ENCODE measurements at places on chromosomes 12 and 14.

DNA sequence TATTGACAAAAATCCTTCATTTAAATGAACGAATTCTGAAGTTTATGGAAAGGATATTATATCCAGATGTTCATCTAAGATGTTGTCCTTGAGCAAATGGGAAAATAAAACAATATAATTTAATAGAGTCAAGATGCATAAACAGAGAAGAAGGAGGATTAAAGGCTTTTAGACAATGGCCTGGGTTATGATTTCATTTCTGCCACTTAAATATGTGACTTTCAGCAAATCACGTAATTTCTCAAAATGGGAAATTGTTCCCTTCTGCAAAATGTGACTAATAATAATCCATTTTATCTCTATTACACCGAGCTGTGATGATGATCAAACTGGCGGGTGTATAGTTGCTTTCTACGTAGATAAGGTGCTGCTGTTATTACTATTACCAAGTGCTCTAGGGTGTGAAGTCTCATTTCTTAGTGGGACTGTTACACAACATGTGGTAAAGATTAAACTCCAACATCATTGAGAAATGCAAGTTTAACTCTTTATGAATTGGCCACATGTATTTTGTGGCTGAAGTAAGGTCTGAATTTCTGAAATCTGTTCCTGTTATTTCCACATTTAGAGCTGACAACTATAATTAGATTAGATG lies 157.0 kb downstream of the MYRFL start:
- no peak for DNase-seq

DNA sequence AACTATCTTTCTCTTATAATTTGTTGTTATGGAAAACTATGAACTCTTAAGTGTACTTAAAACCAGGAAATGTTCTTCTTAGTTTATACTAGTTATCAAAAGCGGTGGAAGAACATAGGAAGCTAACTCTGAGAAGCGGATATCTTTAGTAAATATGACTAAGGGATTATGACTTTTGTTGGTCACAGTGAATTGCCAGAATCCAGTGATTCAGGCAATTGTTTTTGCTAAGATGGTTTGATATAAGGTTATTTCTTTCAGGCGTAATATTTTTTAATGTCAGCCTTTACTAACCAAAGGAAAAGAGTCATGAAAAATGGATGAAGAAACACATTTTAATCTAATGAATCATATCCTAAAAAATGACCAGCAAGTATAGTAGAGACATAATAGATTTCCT lies 473.5 kb downstream of the FOXG1 start:
- no peak for DNase-seq

DNA sequence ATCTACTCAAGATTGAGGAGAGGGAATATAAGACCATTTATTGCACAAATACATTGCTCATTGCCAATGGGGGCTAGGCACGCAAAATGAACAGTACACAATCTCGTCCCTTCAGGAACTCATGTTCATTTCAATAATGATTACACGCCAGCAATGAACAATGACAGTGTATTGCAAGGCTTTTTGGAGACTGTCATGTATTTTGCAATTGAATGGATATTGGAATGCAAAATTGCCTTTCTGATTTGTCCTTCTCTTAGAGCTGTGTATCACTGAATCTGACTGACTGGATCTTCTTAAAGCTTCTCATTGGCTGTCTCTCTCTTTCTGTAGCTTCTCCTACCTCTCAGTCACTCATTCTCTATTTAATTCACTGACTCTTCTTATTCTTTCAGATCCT lies 400.2 kb upstream of the DCN start:
- DNase-seq: no peak

- no peak for DNase-seq
Observed at GRCh38 chr12:109770861-109771670, 57.4 kb downstream of the FAM222A start.

DNA sequence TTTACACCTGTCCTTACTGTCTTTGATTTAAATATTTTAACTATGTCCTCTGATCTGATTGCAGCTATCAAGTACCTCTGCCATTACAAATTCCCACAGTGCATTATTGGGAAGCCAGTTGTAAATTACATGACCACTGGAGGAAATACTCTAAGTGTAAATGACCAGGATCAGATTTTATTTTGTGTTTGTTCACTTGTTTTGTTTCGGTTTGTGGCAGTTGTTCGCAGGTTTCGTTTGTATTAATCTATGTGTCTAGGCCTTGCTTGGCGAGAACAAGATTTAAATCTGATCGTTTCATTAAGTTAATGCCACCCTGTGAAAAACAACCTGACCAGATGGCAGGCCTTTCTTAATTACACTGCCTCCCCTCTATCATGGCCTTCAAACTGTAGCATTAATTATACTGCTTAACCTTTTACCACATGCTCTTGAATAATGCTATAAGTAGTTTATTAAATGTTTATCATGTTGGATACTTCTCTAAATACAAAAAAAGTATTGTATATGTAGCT lies 990.1 kb downstream of the TMTC2 start:
- DNase-seq: no peak
